ENCODE measurements at places on chromosomes 11 and 22. TPM values are rescaled to one million over a fixed set of nuclear protein-coding genes. Genes with fewer than 3 reads are reported as not detected.

- no peaks in the 10 kb centered on the region for H3K27me3 ChIP-seq
- no peaks in the 10 kb centered on the region for H3K4me1 ChIP-seq
- H3K4me3 ChIP-seq, result no peak overlapping the region
- DNase-seq, result no peak
- no peak overlapping the region for H3K27ac ChIP-seq
- no peaks in the 10 kb centered on the region for H3K36me3 ChIP-seq
Measured at GRCh38 chr11:122898799-122899198, 16.2 kb downstream of the JHY start.

GRCh38 chr11:57375490-57375889 lies 5.5 kb downstream of the PRG3 start:
- no peaks in the 10 kb centered on the region for H3K27me3 ChIP-seq
- DNase-seq, result no peak
- H3K36me3 ChIP-seq, result no peaks in the 10 kb centered on the region

RAB3IL1 gene
- 5.0 TPM for total RNA-seq

CASP4 gene
- total RNA-seq, result 12.0 TPM

DNA sequence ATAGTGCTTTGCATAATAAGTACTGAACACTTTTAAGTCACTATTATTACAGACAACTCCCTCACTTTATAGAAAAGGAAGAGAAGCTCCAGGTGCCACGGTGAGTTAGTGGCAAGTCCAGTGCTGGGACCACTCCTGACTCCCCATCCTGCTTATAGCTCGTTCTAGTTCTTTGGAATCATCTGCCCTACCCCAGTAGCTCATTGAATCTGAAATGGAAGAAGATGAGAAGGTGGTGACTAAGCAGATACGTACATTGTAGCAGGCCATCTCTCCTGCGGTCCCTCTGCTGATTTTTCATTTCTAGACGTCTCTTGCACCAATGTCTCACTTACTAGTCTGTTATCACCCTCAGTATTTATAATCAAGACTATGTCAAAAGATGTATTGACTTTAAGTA lies 21.6 kb downstream of the MMP20 start:
- DNase-seq, result no peak
- H3K36me3 ChIP-seq, result no peaks in the 10 kb centered on the region

Measured in gastrocnemius medialis (tissue), 4 donors.